ENCODE measurements at places on chromosomes 7 and 10.

DNA sequence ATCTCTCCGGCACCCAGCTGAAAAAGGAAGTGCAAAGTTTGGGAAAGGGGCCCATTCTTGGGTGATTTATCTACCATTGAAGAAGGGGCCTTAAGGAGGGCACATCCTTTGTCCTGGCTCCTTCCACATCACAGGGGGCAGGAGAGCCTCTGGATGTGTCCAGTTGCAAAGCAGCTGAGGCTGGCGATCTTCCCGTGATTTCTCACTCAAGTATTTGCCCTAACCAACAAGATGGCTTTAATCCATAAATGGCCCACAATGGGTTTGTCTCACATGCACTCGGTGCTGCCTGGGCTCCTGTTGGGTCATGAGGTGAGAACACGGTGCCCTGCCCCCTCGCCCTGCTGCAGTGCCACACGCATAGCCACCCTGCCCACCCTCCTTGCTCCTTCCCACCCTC, 14.2 kb upstream of the FRMPD2 start:
- no peak for DNase-seq

GRCh38 chr10:24589265-24589664, 134.4 kb downstream of the ARHGAP21 start:
- DNase-seq, result no peak

- peak; percentile 12 for DNase-seq
These were observed 52.7 kb downstream of the TASOR2 start for GRCh38 chr10:5737352-5737751.

DNA sequence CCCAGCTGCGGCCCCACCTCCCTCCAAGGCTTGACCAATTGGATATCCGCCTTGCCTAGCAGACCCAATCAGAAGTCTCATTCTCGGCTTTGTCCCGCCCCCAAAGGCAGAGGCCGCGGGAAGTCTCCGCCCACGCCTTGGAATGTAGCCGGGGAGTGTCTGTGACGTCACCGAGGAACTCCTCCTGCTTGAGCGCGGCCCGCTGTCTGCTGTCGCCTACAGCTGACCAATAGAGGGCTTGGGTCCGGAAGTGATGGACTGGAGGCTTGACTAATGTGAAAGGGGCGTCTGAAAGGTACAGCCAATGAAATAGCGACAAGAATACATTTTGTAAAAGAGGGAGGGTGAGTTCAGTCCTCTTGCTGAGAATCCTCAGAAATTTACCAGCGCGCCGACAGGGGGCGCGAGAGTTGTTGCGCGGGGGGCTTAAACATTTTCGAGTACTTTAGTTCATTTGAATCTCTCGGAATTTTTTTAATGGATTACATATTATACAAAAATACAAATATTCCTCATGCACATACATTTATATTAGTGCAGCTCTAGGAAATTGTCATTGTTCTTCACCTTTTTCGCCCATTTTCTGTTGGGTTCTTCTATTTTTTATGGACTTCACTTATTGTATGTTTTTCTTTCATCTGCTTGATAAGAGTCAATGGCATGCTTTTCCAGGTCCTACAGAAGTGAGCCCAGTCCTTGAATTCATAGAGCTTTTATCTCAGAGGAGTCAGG, 376 bp upstream of the CREB3L2 start:
- DNase-seq, result peak; percentile 100

GRCh38 chr10:124522933-124523871, 61.6 kb downstream of the LHPP start:
- no peak for DNase-seq

GRCh38 chr7:131173145-131173890, 154.4 kb upstream of the MKLN1 start:
- DNase-seq, result peak; percentile 69

DNA sequence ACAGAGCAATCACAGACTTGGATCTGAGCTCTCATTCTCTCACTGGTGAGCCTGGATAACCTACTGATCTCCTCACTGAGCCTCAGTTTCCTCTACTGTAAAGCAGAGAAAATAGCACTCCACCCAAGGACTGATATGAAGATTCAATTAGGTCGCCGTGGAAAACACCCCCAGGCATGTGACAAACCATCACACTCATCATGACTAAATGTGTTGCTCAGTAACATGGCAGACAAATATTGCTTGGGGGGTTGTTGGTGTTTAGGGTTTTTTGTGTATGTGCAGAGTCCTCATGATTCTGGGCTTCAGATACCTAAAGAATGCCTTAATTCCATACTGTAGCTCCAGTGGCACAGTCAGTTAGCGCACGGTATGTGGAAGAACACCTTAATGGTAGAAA, 122.1 kb upstream of the TCF7L2 start:
- peak; percentile 55 for DNase-seq

- DNase-seq, result no peak
These were observed 111.3 kb downstream of the SLIT1 start for GRCh38 chr10:97074256-97075145.

GRCh38 chr7:147363101-147363500, 1227.5 kb upstream of the C7orf33 start:
- DNase-seq, result no peak

DNA sequence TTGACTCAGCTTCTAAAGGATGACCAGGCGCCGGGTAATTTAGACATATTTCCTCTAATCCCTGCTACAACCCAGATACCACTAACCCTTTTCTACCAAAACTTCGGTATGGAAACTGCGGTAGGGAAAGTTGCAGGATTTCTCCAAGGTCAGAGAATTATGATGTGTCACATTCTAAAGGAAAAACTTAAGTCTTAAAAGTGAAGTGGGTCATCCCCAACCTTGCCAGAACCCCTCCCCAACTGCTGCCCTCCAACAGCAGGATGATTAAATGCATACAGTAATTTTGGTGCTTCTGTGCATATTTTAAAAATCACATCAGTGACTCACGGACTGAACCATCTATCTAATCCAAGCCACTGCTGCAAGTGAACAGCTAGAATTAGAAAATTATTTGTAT, 52.7 kb downstream of the GRB10 start:
- DNase-seq, result no peak

DNA sequence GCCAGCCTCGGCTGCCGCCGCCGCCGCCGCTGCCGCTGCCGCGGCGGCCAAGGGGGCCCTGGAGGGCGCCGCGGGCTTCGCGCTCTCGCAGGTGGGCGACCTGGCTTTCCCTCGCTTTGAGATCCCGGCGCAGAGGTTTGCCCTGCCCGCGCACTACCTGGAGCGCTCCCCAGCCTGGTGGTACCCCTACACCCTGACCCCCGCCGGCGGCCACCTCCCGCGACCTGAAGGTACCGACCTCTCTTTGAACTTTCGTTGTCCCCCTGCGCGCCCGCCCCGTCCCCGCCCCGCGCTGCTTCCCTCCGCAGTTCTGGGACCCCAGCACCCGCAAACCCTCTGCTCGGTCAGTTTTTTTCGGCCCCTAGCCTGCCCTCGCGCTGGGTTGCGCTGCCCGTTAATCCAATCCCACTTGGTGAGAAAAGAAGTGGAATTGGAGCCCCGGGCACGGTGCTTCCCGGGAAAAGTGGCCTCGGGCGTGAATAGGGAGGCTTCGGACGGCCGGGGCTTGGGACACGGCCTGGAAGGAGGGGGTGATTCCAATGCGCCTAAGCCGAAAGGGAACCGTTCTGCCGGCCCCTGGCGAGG, 543 bp downstream of the HMX3 start:
- DNase-seq, result no peak

- peak; percentile 14 for DNase-seq
These were observed 140.5 kb downstream of the CAMK1D start for GRCh38 chr10:12489806-12490205.

- DNase-seq, result no peak
These were observed 6.8 kb upstream of the AGR2 start for GRCh38 chr7:16811551-16811950.

GRCh38 chr7:119270644-119271043, 1002.3 kb upstream of the KCND2 start:
- no peak for DNase-seq

- no peak for DNase-seq
These were observed 53.5 kb downstream of the DNAJB9 start for GRCh38 chr7:108623220-108623619.

- DNase-seq, result no peak
These were observed 10.8 kb downstream of the ICA1 start for GRCh38 chr7:8251195-8251594.

- DNase-seq, result no peak
These were observed 997.0 kb downstream of the GATA3 start for GRCh38 chr10:9051328-9051974.

- no peak for DNase-seq
These were observed 6.5 kb upstream of the OGA start for GRCh38 chr10:101824736-101825135.

DNA sequence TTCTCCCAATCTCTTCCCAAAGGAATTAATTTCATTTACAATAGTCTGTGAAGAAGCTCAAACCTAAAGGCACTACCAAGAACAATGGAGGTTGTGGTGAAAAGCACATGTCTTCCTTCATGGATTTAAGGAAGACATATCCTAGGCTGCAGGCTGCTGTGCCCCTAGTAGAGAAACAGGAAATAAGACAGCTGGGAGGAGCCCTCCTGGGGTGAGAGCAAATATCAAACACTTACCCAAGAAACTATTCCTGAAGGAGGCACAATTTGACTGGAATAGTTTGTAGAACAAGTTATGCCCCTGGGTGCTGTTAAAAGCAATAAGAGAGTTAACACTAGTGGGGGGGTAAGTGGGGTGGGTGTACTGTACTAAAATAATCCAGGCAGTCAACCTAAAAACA, 30.1 kb downstream of the PDZD8 start:
- no peak for DNase-seq

DNA sequence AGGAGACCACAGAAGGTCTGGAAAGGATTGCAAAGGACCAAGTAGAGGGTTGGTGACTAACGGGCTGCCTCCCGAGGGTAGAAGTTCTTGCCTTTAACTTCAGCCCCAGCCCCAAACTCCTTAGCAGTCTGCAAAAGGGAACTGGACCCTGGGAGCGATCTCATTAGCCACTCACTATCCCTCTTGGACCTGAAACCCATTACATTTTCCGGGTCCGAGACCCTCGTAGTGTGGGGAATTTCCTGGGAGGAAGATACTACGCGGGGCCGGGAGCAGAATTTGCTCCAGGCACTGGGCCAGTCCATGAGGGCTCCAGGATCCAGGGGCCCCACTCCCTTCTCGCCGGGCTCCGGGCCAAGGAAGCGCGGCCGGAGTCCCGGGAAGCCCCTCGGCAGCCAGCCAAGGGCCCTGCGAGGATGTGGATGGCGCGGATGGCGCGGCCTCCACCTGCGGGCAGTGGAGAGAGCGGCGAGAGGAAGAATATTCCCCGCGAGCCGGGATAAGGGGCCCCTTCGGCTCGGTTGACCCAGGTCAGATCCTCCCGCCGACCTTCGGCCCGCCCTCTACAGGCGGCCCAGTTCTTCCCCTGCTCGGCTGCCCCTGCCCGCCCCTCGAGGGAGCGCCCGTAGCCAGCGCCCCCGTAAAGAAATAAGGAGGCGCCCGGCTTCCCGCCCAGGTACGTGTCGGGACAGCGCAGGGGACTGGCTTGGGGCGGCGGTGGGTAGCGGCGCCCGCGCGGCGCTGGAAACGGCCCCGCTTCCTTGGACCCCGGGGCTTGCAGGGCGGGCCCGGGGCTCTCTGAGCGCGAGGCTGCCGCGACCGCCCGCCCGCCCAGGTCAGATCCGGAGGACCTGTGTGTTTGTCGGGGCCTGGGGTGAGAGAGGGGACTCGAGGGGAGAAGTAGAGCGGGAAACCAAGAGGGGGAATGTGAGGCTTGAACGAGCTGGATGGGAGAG, at the start of gene MYO3A:
Gene MYO3A (plus strand): TSS at position 577 of the 956 bp plus-strand sequence. CDS start 17,882 bp downstream, outside the sequence.
- DNase-seq, result no peak
